ENCODE measurements at places on chromosomes 6 and 20. TPM values are rescaled to one million over a fixed set of nuclear protein-coding genes. Genes with fewer than 3 reads are reported as not detected.

DNA sequence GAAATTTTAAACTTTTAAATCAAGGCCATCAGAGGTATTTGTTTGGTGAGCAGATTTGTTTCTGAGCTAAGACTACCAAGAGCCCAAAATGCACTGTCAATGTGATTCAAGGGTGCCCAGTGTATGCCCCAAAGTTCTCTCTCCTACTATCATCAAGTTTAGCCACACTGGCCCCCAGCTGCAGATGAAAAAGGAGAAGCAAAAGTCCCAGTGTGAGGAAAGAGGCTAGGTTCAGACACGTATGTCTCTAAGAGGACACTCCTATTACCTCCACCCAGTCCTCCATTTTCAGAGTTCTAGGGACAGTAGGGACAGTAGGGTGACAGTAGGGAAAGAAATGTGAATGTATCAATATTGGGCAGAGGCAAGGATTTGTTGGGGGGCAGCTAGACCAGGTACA, 230.8 kb downstream of the CD83 start:
- H3K4me1 ChIP-seq, result peaks cover 13% of the 10 kb centered on the region
- H3K27ac ChIP-seq, result no peak overlapping the region
- H3K27me3 ChIP-seq, result no peaks in the 10 kb centered on the region
- H3K4me3 ChIP-seq, result no peak overlapping the region

The ACTL10 gene
- 4.1 TPM for total RNA-seq

DNA sequence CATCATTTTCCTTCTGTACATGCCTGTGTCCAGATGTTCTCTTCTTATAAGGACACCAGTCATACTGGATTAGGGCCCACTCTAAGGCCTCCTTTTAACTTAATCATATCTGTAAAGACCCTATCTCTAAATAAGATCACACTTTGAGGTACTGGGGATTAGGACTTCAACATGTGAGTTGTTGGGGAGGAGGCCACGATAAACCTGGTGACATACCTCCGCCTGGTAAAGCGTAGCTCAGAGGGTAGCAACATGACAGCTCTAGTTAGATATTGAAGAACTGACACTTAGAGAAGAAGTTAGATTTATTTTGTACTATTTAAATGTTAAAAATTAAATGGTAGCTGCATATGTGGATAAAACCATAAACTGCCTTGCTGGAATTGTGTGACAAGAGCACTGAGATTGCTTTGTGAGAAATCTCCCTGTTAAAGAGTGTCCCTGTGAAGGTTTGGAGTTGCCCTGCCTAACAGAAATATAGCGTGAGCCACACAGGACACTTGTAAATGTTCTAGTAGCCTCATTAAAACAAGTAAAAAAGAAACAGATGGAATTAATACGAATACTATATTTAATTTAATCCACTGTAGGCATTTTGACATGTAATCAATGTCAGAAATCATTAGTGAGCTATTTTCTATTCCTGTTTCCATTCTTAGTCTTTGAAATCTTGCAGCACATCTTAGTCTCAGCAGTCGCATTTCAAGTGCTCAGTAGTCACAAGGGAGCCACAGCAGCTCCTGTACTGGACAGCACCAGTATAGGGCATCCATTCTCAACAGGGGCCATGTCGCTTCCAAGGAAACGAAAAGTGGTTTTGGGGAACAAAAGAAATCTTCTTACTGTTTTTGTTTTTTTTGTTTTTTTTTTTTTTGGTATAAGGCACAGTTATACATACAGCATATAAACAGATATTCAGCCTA, 13.4 kb downstream of the PLCB1 start:
- H3K4me1 ChIP-seq, result peaks cover 10% of the 10 kb centered on the region
- H3K27ac ChIP-seq, result no peak overlapping the region
- H3K27me3 ChIP-seq, result no peaks in the 10 kb centered on the region
- no peak for DNase-seq
- no peaks in the 10 kb centered on the region for H3K36me3 ChIP-seq

DNA sequence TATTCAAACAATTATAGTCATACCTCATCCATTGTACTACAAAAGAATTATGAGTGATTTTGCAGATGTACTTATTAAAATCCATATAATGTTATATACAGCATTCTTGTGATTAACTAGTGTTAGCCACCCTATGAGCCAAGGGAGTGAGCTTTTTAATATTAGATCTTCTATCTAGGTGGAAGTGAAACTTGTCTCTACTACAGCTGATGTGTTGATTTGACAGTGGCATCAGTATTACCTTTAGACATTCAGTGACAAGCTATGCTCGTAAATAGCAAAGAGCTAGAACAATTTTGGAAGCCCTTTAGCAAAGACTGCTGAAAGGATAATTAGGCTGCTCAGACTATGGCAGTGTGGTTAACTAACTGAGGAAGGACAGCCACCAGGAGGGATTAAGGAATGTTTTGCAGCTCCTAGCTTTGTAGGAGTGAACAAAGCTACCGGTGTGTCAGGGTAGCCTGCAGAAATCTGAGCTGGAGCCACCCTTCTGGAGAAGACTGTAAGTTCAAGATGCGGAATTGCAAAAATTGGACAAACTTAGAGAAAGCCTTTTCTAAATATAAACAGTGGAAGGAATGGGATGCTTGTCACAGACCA, 73.7 kb downstream of the AFG1L start:
- no peak overlapping the region for H3K4me3 ChIP-seq
- no peaks in the 10 kb centered on the region for H3K27me3 ChIP-seq
- no peak for DNase-seq
- no peaks in the 10 kb centered on the region for H3K4me1 ChIP-seq
- H3K36me3 ChIP-seq, result peaks cover 3% of the 10 kb centered on the region
- H3K27ac ChIP-seq, result no peak overlapping the region

GRCh38 chr6:69985180-69985579, 118.8 kb downstream of the COL19A1 start:
- no peaks in the 10 kb centered on the region for H3K36me3 ChIP-seq
- peaks cover 8% of the 10 kb centered on the region for H3K4me1 ChIP-seq
- no peak for DNase-seq
- H3K27me3 ChIP-seq, result no peaks in the 10 kb centered on the region

The RIPK1 gene
- 15.5 TPM for total RNA-seq

The EYA4 gene
- total RNA-seq, result not detected

The RAB23 gene
- total RNA-seq, result 1.5 TPM

The PRPF6 gene
- 64.5 TPM for total RNA-seq

The LY6G6F gene
- not detected for total RNA-seq

GRCh38 chr6:30071081-30071818, 4.3 kb downstream of the PPP1R11 start:
- H3K27me3 ChIP-seq, result peaks cover 59% of the 10 kb centered on the region
- H3K4me3 ChIP-seq, result no peak overlapping the region
- peaks cover 35% of the 10 kb centered on the region for H3K36me3 ChIP-seq
- H3K27ac ChIP-seq, result no peak overlapping the region
- peak; percentile 42 for DNase-seq

The SGK2 gene
- not detected for total RNA-seq

DNA sequence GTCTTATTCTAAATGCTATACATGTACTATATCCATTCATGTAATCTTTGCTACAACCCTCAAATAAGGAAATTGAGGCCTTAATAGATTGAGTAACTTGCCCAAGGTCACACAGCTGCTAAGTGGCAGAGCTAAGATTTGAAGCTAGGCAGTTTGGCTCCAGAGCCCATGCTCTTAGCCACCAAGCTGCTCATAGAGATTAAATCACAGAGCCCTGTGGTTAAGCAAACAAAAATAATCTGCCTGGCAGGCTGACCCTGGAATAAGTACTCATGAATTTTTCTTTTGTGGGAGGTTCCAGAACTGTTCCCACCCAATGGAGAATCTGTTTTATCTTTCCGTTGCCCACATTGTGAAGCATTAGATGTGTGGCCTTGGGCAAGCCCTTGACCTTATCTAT, 7.4 kb downstream of the AAR2 start:
- no peak for DNase-seq
- H3K36me3 ChIP-seq, result peaks cover 27% of the 10 kb centered on the region
- H3K27me3 ChIP-seq, result no peaks in the 10 kb centered on the region
